ENCODE measurements at places on chromosomes 12 and 14. TPM values are rescaled to one million over a fixed set of nuclear protein-coding genes. Genes with fewer than 3 reads are reported as not detected.

DNA sequence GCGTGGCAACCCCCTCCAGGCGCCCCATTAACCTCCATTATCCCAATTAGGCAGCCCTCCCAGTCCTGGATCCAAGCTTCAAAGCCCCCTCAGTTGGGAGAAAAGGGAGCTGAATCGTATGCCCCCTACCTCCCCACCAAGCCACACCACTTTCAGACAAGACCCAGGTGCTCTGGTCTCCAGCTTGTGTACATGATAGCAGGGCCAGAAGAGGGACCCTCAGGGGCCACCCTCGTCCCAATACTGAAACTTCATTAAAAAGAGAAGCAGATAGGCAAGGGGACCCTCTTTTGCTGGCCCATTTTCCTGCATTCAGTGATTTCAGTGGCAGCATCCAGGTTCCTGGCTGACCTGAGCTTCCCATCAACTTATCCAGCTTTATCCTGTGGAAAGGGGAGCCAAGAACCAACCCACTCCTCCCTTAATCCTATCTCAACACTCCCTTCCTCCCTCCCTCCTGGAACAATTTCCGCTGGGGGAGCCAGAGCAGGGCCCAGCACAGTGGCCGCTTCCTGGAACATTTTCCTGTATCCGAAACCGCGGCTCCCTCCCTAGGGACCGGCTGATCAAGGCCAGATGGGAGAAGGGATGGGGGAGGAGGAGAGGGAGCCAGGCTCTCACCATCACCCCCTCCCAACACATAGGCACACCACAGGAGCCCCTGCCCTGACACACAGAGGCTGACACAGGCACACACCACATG is 9.5 kb upstream of the SP7 start:
- DNase-seq = peak; percentile 72

DNA sequence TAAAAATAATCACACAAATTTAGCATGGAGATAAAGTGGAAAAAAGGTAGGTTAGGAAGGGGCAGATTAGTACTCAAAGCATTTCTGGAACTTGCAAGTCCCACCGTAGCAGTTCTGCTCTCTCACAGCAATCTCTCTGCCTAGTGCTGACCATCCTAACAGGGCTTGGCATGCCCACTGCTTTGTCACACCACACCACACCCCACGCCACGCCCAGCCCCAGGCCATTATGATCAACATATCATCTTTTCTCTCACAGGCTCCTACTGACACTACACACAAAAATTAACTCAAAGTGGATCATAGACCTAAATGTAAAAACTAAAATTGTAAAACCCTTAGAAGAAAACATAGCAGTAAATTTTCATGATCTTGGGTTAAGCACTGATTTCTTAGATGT is 273.7 kb downstream of the DAD1 start:
- DNase-seq = peak; percentile 8

GRCh38 chr14:50344116-50344775 is 32.1 kb downstream of the DMAC2L start:
- peak; percentile 31 for DNase-seq

TNS2 gene
- 48.6 TPM for total RNA-seq

PRH2 gene
- not detected for total RNA-seq
